ENCODE measurements at places on chromosomes 13 and 19.

GRCh38 chr13:92829930-92830329 is 396.7 kb upstream of the GPC6 start:
- DNase-seq, result no peak

GRCh38 chr19:3732108-3732507 is 23.9 kb downstream of the TJP3 start:
- no peak for DNase-seq

DNA sequence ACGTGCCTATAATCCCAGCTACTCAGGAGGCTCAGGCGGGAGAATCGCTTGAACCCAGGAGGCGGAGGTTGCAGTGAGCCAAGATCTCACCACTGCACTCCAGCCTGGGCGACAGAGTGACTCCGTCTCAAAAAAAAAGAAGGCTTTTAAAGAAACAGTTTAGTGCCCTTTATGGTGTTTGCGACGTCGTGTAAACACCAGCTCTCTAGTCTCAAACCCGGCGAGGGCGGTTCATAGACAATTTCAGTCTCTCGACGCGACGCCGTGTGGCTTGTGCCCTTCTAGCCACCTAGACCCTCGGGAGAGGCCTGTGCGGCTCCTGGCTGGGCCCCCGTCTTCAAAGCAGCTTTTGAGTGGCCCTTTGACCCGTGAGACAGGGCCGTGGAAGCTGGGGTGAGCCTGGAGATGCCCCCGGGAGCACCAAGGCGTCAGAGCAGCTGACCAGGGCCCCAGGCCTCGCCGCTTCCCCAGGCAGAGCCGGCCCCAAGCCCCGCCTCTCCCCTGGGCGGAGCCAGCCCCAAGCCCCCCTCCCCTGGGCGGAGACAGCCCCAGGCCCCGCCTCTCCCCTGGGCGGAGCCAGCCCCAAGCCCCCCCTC is 5.0 kb upstream of the MADCAM1 start:
- DNase-seq, result no peak

GRCh38 chr13:91184244-91184926 is 163.1 kb upstream of the MIR17HG start:
- DNase-seq, result no peak

GRCh38 chr13:101965096-101965495 is 436.8 kb downstream of the FGF14 start:
- DNase-seq, result no peak

DNA sequence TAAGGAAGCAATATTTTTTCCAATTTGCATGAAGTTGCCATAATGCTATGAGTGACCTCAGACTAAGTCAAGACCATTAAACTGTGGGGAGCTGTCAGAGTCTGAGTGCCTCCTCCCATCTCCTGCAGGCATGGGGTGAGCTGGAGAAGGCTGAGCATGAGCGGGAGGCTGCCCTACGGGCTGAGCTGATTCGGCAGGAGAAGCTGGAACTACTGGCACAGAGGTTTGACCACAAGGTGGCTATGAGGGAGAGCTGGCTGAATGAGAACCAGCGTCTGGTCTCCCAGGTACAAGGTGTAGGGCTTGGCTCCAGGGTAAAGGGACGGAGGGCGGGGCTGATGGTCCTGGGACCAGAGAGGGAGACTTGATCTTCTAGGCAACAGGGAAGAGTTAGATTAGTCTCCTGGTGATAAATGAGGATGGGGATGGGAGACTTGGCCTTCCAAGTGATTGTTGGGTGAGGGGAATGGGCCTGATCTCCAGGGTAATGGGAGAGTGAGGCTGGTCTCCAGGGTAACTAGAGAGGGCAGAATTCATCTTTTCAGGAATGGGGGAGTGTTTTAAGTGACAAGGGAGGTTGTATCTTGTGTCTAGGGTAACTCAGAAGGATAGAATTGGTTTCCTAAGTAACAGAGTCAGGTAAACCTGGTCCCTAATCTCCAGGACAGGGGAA is 36.0 kb downstream of the SPTBN4 start:
- no peak for DNase-seq

DNA sequence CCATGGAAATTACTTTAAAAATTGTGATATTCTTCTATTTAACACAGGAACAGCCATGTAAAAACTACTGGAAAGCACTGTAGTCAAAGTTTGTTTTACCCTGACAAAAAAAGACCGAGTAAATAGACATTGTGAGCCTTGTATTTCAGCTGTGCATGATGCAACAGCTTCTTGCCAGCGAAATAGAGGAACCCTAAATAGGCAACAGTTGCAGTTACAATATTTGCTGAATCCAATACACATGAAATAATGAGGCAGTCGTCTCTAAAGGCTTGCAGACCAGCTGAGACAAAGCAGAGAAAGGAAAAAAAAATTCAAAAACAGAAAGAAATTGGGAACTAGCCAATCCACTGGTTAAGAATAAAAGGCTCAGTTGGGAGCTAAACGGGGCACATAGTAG is 1001.1 kb downstream of the OLFM4 start:
- no peak for DNase-seq

GRCh38 chr13:42048342-42048683 is at the start of gene DGKH:
Gene DGKH, plus strand, starts transcription at chr13:42048648. Its CDS starts 126 bp downstream, at chr13:42048774.
- DNase-seq, result peak; percentile 26

DNA sequence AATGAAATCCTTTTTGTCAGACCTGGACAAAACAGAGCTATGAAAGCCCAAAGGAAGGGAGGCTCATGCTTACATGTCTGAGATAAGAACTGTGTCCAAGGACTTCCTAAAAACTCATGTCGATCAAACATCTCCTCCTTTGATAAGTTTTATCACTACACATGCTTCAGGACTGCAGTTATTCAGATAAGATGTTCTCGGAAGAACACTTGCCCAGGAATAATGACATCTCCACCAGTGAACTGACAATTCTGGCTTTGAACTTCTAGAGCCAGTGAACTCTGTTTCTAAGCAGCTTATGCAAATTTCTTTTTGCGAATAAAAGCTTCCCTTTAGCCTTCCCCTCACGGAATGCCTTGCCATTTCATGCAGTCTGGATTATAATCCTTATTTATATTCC is 561.6 kb downstream of the TBC1D4 start:
- no peak for DNase-seq

DNA sequence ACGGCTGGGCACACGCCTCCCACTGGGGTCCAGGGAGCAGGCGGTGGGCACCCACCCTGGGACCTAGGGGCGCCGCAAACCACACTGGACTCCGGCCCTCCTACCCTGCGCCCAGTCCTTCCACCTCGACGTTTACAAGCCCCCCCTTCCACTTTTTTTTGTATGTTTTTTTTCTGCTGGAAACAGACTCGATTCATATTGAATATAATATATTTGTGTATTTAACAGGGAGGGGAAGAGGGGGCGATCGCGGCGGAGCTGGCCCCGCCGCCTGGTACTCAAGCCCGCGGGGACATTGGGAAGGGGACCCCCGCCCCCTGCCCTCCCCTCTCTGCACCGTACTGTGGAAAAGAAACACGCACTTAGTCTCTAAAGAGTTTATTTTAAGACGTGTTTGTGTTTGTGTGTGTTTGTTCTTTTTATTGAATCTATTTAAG is 1.6 kb downstream of the JUNB start:
- DNase-seq, result no peak

- DNase-seq, result no peak
Observed at GRCh38 chr13:92833071-92833470, 393.5 kb upstream of the GPC6 start.

DNA sequence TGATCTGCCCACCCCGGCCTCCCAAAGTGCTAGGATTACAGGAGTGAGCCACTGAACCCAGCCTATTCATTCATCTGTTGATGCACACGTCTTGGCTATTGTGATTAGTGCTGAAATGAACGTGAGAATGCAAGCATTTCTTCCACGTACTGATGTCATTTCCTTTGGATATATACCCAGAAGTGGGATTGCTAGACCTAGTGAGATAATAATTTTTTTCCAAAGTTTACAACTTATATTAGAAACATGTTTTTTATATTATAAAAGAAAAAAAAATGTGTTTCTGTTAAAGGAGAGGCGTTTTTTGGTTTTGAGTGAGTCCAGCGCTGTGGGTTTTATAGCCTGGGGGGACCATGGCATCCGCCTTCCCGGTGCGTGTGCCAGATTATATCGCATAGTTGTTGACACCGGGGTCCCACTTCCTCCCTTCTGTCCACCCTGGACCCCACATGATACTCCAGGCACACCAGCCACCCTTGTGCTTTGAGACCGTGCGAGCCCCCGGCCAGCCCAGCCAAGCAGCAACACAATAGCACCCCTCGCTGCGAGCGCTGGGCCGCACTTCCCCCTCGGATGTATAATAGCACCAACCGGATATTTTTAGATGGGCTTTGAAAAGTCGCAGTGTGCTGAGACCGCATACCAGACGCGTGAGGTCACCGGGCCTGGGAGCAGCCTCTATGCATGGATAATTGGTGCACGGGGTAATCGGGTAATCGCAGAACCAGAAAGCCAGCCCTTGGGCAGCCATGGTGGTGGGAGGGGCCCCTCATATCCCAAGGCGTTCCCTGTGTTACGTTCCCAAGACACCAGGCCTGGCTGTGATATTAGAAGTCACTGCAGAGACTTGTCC is 59.6 kb downstream of the MYO9B start:
- DNase-seq, result peak; percentile 94

Measured in hepatic stellate cell (primary cell).